Activated CD4-positive, alpha-beta T cell treated with anti-CD3 and anti-CD28 coated beads for 36 hours (primary cell): ENCODE measurements at places on chromosomes 12 and 14. TPM values are rescaled to one million over a fixed set of nuclear protein-coding genes. Genes with fewer than 3 reads are reported as not detected.

CCDC197 gene
- total RNA-seq: 0.34 TPM

FAIM2 gene
- 0.53 TPM for total RNA-seq

PRIMA1 gene
- not detected for total RNA-seq

KRT85 gene
- not detected for total RNA-seq

NGB gene
- total RNA-seq: not detected

OR4E2 gene
- not detected for total RNA-seq

GRCh38 chr14:100825713-100826331 is at the start of gene MEG3:
TSS of gene MEG3 (plus strand) at chr14:100826118.
- H3K4me3 ChIP-seq: no peak within 1 kb of the TSS
- peaks cover 7% of the 10 kb centered on the region for H3K4me1 ChIP-seq
- no peak for DNase-seq

DNA sequence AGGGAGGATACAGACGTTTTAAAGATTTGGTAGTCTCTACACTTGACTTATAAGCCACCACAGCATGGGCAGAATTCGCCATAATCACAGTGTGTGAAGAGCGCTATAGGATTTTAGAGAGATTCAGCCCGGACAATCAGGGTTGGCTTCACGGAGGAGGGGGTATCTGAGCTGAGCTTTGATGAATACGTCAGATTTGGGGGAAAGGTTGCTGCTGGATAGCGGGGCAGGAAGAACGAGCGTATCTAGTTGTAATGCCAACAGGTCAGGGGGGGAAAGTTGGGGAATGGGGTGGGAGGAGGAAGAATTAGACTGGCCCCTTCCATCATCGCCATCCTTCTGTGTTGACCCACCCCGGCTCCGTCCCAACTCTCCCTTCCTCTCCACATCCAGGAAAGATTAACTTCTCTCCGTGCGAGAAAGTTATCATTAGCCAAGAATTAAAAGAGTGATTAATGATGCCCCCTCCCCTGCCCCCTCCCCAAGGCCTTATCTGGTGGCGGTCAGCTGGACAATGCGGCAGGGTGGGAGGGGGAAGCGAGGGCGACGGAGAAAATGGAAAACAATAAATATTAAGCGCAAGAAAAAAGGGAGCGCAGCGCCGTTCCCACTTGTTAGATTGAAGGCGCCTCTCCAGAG is 13.5 kb upstream of the GPATCH2L start:
- no peak for DNase-seq
- H3K27me3 ChIP-seq: peaks cover 55% of the 10 kb centered on the region
- H3K27ac ChIP-seq: no peak overlapping the region
- H3K4me1 ChIP-seq: peaks cover 6% of the 10 kb centered on the region
- no peaks in the 10 kb centered on the region for H3K36me3 ChIP-seq

DNA sequence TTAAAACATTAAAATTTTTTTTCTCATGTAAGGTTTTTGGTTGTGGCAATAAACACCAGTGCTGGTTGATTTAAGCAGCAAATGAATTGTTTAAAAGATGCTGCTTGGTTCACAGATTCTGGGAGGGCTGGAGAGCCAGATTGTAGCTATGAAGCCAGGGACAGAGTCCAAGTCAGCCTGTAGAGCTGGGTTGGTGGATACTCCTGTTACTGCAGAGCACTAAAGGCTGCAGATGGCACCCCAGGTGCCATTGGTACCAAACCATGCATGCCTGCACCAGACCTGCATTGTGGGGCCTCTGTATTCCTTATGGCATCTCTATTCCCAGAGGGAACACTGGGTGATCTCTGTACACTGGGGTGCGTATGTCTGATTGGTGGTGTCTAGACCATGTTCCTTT is 113.3 kb downstream of the SNAPC1 start:
- no peaks in the 10 kb centered on the region for H3K4me1 ChIP-seq
- no peak overlapping the region for H3K27ac ChIP-seq
- H3K27me3 ChIP-seq: peaks cover 49% of the 10 kb centered on the region
- DNase-seq: no peak

GRCh38 chr12:109815757-109816617 is 17.2 kb downstream of the TRPV4 start:
- H3K36me3 ChIP-seq: no peaks in the 10 kb centered on the region
- H3K4me3 ChIP-seq: no peak overlapping the region
- no peaks in the 10 kb centered on the region for H3K27me3 ChIP-seq
- no peaks in the 10 kb centered on the region for H3K4me1 ChIP-seq
- no peak overlapping the region for H3K27ac ChIP-seq

- H3K27ac ChIP-seq: no peak overlapping the region
- no peaks in the 10 kb centered on the region for H3K27me3 ChIP-seq
- DNase-seq: no peak
- peaks cover 38% of the 10 kb centered on the region for H3K4me1 ChIP-seq
Observed at GRCh38 chr14:72532686-72533454, 361.0 kb downstream of the DPF3 start.

DNA sequence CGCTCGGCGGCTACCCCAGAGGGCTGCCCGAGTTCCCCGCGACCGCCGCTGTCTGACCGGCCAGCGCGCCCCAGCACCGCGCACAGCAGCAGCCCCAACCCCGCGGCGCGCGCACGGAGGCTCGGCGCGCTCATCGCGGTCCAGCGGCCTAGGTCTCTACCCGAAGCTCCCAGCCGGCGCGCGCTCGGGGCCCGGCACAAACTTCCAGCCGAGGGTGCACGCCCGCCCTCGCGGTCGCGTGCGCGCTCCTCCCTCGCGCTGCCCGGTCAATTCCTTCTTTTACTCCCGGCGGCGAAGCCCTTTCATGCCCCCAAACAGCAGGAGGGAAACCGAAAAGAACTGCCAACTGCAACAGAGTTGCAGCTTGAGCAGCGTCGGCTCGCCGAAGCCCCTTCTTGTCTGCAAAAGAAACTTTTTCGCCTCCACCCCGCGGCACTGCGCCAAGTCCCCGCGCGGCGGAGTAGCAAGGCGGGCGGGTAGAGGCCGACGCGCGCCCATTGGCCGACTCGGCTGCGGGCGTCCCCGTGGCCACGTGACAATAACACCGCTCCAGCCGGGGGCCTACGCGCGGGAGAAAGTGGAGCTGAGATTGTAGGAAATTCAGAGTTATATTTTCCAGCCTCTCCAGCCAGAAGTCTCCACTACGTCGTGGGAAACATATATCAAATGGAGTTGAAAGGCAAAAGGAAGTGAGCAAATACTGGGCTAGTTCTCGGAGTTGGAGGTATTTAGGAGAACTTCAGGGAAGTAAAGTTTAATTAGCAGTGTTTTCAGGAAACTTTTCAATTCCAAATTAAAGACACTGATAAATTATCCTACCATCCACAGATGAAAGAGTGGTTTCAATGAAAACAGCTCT is at the start of gene LRIG3:
Gene LRIG3 (minus strand): TSS at position 403 of the 859 bp plus-strand sequence. CDS start 269 bp downstream, at position 134.
- DNase-seq: peak; percentile 46
- no peak within 1 kb of the TSS for H3K27ac ChIP-seq
- H3K4me1 ChIP-seq: peaks cover 8% of the 10 kb centered on the region
- no peaks in the 10 kb centered on the region for H3K36me3 ChIP-seq
